Vagina (tissue), 2 donors: ENCODE measurements at places on chromosomes 1 and 21.

GRCh38 chr1:83994111-83994510 is 4.8 kb downstream of the TTLL7 start:
- DNase-seq, result no peak

DNA sequence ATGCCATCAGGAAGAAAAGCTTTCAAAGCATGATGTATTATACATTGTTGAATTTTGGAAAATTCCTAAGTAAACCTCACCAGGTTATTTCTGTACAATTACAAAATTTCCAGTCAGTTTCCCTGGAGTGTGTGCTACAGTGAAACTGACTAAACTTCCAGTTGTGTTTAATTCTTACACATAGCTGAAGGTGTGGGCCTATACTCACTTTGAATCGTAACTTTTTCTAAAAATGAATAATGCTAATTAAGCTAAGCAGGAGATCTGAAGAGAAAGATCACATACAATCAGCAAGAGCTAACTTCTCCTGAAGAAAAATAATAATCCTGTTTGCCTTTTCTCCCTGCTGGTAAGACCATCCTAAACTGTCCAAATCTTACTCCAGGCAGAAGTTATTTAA is 537.2 kb upstream of the PBX1 start:
- no peak for DNase-seq

- no peak for DNase-seq
These were observed 367.5 kb upstream of the C1orf174 start for GRCh38 chr1:4267381-4268261.

GRCh38 chr1:160945079-160945478 is 9.5 kb downstream of the ITLN2 start:
- DNase-seq, result no peak

DNA sequence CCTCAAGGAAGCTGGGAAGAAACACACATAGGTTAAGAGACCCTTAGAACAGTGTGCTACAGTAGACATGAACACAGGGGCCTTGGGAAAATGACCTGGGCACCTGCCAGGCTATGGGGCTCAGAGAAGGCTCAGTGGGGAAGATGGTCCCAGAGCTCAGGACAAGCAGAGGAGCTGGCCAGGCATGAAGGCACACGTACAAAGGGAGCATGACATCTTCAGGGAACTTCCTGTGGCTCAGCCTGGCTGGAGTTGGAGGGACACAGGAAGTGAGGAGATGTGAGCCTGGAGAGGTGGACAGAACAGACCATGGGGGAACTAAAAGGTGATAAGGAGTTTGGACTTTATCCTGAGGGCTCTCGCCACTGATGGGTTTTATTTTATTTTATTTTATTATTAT is 3.8 kb upstream of the SLC50A1 start:
- no peak for DNase-seq
